ENCODE measurements at places on chromosomes 4 and X. TPM values are rescaled to one million over a fixed set of nuclear protein-coding genes. Genes with fewer than 3 reads are reported as not detected.

Gene ARAP2
- 51.7 TPM for total RNA-seq

Gene SMAD1
- total RNA-seq = 12.4 TPM

Gene DACH2
- total RNA-seq = not detected

Gene BMP3
- total RNA-seq = 0.05 TPM

Gene RHOH
- total RNA-seq = 117 TPM

Gene HGFAC
- not detected for total RNA-seq

Gene TMPRSS11D
- not detected for total RNA-seq

Gene HTRA3
- not detected for total RNA-seq

Gene IL21
- 5.0 TPM for total RNA-seq

Gene CYTL1
- total RNA-seq = not detected

Gene TMEM150C
- total RNA-seq = not detected

Gene F8
- 5.6 TPM for total RNA-seq

Gene NPNT
- total RNA-seq = not detected

Gene ABCG2
- 0.56 TPM for total RNA-seq

Gene SEC31A
- 82.6 TPM for total RNA-seq

Gene ZCCHC18
- total RNA-seq = 2.0 TPM

Gene DUX4
- not detected for total RNA-seq

Gene SOWAHB
- not detected for total RNA-seq

Gene RAB9A
- 18.3 TPM for total RNA-seq

Gene SSX3
- not detected for total RNA-seq

Gene ADRA2C
- total RNA-seq = not detected

Gene GSX2
- total RNA-seq = not detected

Gene NSDHL
- 20.2 TPM for total RNA-seq

Gene FOXO4
- 11.2 TPM for total RNA-seq

Gene NOA1
- total RNA-seq = 19.7 TPM

Gene CLDN34
- total RNA-seq = not detected

Gene PNMA6F
- total RNA-seq = not detected

Gene CORIN
- 0.41 TPM for total RNA-seq

Gene TCEAL6
- total RNA-seq = not detected

Gene BBS12
- total RNA-seq = 1.6 TPM

Gene MTNR1A
- not detected for total RNA-seq

Gene DCAF8L2
- total RNA-seq = not detected

Gene NCBP2L
- total RNA-seq = not detected

Gene MGAT4D
- total RNA-seq = not detected

Gene CT55
- total RNA-seq = not detected

Gene NUDT11
- total RNA-seq = 1.5 TPM

Gene GAR1
- total RNA-seq = 38.2 TPM

Measured in activated T-helper 17 cell treated with anti-CD3 and anti-CD28 coated beads, Interleukin-2, amount 50 U/mL, for 72 hours (primary cell).